CD8-positive, alpha-beta T cell (primary cell): ENCODE measurements at places on chromosomes 13 and 19.

DNA sequence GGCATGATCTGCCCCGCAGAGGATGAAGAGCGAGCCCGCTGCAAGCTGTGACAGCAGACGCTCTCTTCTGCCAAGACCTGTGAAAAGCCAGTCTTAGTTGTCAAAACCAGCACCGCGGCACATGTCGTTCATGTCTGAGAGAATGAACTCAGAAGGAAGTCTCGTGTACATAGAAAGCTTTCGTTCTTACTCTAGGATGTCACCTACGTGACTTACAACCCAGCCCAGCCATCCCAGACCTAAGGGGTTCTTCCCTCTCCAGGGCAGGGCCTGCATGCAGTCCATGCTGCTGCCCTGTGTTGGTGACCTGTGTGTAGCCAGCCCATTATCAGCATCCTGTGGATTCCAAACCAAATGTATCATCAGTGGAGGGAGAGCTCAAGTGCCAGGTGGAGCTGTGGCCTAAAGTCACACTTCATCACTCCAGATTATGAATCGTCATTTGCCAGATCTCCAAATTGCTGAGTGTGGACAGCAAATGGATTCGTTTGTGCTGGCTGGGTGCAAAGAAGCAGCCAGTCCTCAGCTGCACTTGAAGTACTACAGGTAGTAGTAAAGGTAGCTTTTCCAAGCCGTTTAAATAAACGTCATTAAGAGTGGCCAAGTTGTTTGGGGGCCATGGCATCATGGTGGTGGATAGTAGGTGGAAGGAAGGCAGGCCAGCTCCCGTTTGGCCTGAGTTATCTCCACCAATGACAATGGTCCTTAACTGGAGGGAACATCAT lies 73.9 kb upstream of the GPR183 start:
- DNase-seq = peak; percentile 79

DNA sequence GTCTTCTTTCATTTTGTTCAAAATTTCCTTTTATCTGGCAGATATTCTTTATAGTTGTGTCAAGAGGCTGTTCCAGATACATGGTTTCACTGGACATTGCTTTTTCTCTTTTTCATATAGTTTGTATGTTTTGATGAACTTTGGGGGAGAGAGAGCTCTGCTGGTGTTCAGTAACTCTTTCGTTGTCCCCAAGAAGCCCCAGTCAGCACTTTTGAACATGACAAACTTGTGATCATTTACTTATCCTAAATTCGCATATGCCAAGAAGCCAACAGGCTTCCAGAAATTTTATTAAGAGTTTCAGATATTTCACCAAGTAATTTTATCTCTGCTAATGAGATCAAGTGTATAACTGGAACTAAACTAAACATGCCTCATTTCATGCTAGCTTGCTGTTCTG lies 275.8 kb upstream of the GPC6 start:
- DNase-seq = no peak

DNA sequence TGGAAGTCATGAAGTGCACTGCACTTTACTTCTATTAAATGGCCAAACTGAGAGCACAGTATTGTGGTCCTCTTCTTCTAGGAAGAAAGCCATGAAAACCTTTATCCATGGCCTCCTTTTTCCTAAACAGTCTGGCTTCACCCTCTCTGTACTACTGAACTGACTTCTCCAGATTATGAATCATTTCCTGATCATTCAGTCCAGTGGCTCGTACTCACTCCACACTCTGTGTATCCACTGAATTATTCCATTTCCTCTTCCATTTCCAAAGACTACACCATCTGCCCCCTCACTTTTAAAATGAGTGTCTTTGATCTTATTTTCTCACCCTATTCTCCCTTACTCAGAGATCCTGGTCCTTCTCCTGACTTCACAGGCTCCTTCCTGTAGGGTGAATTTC lies 29.7 kb upstream of the FREM2 start:
- no peak for DNase-seq

DNA sequence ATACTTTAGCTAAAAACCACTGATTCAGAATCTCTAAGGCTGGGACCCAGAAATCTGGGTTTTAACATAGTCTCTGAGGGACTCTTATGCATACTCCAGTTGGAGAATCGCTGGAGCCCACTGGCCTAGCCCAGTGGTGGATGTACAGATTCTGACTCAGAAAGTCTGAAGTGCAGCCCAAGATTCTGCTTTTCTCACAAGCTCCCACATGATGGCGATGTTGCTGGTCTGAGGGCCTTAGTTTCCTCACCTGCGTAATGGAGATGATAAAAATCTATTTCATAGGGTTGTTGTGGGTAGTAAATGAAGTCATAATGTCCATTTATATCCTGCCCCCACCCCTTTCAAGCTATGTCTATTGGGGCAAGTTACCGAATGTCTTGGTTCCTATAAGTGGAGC lies 7.7 kb upstream of the CDADC1 start:
- peak; percentile 65 for DNase-seq

- no peak for DNase-seq
These were observed 10.2 kb downstream of the KCNRG start for GRCh38 chr13:50025436-50025835.

DNA sequence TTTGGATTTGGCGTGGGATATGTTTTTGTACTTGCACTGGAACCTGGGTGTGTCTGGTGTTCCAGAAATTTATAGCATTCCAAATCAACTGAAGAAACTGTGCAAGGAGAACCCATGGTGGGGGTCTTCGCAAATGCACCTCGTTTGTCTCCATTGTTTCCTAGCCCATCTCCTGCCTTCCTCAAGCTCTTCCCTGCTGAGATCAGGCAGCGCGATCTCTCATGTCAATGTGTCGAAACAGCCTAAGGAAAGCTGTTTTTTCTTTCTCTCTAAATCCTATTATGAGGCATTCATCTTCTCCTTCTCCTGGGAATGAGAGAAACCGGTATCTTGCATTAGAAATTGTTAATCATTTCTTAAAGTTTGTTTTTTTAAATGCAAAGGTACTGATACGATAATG lies 131.0 kb downstream of the KLF5 start:
- no peak for DNase-seq

- no peak for DNase-seq
These were observed 181.6 kb downstream of the KLF12 start for GRCh38 chr13:73952648-73953047.

DNA sequence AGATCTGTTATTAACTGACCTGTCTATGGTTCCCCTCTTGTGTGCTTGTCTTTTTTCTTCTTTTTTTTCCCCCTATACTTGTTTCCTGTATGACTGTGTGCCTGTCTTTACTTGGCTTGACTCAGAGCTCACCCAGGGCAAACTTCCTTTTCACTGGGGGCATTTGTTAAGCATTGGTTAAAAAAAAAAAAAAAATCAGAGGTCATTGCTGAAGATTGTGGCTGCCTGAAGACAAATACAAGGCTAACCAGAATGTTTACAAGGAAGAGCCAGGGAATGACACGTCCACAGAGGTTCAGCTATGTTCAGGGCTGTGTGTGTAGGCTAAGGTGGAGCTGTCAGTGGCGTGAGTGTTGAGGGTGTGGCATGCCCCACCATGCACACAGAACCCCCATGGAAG lies 47.1 kb downstream of the LNX2 start:
- no peak for DNase-seq

DNA sequence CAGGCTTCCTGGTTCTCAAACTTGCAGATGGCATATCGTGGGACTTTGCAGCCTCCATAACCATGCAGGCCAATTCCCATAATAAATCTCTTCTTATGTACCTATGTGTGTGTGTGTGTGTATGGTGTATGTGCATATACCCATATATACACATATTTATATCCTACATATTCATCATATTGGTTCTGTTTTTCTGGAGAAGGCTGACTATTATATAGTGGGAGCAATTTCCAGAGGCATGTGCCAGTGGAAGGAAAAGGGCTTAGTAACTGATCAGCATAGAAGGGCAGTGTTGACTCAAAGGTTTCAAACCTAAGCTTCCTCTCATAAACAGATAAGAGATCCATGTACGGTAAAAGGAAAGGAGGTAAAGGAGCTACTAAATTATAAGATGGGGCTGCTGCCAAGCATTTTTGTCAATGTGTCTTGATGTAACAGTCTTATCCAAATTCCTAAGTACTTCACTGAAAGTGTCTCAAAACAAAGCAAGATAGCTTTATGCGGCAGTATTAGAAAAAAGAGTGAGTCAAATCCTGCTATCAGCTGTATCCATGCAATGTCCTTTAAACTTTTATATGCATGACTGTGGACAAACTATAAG lies 432.1 kb downstream of the TBC1D4 start:
- no peak for DNase-seq

- no peak for DNase-seq
These were observed 1.8 kb downstream of the MBD3 start for GRCh38 chr19:1590641-1591397.

- no peak for DNase-seq
These were observed 16.3 kb upstream of the TSPAN16 start for GRCh38 chr19:11279505-11280236.

- no peak for DNase-seq
These were observed 1576.5 kb downstream of the PCDH9 start for GRCh38 chr13:65653613-65654012.

- DNase-seq = no peak
These were observed 86.5 kb upstream of the UBL3 start for GRCh38 chr13:29936956-29937355.

DNA sequence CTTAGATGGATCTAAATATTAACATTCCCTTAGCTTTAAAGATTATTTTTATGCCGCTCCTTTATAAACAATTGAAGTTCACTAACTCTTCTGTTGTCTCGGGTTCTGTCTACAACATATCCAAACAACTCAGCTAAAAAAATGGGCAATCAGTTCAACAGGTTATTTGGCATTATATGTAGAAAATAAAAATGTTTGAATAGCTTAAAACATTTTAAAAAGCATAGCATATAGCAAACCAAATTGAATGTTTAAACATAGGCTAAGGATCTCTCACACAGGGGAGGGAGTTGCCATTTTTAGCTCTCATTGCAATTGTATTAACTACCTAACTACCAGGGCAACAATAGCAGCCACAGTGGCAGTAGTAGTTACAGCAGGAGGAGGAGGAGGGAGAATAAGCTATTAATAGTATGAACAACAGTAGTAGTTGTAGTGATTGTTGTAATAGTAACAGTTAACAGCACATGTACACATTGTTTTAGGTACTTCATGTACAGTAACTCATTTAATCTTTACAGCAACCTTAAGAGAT lies 404.2 kb downstream of the KCNRG start:
- no peak for DNase-seq

GRCh38 chr13:74040200-74040599 lies 94.0 kb downstream of the KLF12 start:
- DNase-seq = no peak

- no peak for DNase-seq
These were observed 49.1 kb downstream of the LMO7 start for GRCh38 chr13:75685239-75685697.

DNA sequence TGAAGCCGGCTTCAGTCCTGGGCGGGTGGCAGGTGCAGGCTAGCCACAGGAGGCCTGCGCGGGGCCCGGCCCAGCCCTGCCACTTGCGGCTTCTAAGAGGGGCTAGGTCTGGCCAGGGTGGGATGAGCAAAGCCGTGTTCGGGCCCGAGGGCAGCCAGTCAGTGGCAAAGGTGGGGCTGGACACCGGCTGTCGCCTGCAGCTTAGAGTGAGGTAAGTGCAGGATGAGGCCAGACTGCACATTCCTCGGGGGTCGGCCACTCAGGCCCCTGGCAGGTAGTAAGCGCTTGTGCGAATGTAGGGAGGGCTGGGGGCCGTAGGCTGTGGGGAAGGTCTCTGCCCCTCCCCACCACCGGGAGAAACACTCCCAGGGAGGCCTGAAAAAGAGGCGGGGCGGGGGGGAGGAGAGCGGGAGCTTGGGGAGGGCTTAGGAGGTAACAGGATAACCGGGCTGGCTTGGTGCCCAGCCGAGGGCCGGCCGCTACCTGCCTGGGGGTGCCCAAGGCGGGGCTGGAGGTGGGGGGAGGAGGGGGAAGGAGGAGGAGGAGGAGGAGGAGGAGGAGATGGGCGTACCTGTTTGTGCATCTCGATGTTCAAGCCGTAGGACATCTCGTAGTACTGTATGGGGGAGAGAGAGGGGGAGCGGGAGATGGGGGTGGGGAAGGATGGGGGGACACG lies 6.4 kb downstream of the TLE5 start:
- DNase-seq = no peak

GRCh38 chr13:41603917-41604316 lies 146.6 kb downstream of the RGCC start:
- no peak for DNase-seq

- DNase-seq = no peak
These were observed 1.6 kb downstream of the ZNRF4 start for GRCh38 chr19:5456841-5457200.

GRCh38 chr13:28530729-28531076 lies 35.8 kb upstream of the FLT1 start:
- DNase-seq = no peak

GRCh38 chr19:55306712-55307111 lies 18.4 kb downstream of the TMEM150B start:
- DNase-seq = no peak

- no peak for DNase-seq
These were observed 15.7 kb upstream of the F7 start for GRCh38 chr13:113089693-113090414.

GRCh38 chr13:80196756-80197155 lies 144.2 kb downstream of the SPRY2 start:
- DNase-seq = no peak

- no peak for DNase-seq
These were observed 107.2 kb upstream of the HTR2A start for GRCh38 chr13:47004027-47004426.

GRCh38 chr13:98365302-98365701 lies 188.2 kb upstream of the RNF113B start:
- DNase-seq = no peak

DNA sequence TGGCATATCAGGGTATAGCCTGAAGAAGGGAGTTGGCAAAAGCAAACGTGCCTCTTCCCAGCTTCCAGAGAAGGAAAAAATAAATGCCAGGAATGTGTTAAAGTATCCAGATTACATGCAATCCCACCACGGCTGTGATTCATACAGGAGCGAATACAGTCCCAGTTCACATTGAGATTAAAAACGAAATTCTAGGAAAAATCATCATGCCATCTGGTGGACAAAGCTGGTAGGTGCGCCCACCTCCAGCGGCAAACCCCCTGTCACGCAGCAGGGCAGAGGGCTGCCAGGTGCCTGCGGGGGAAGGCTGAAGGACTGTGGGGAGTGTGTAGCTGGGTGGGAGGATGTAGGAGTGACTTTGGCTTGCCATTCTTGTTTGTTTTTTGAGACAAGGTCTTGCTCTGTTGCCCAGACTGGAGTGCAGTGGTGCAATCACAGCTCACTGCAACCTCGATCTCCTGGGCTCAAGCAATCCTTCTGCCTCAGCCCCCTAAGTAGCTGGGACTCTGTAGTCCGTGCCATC lies 6.4 kb upstream of the DMWD start:
- DNase-seq = peak; percentile 66

- no peak for DNase-seq
These were observed 457.3 kb upstream of the MIR17HG start for GRCh38 chr13:90889906-90890834.
